ENCODE measurements at places on chromosomes 6 and 20.
A peak's percentile ranks its signal among the peaks of the same experiment; 100 is the strongest.

DNA sequence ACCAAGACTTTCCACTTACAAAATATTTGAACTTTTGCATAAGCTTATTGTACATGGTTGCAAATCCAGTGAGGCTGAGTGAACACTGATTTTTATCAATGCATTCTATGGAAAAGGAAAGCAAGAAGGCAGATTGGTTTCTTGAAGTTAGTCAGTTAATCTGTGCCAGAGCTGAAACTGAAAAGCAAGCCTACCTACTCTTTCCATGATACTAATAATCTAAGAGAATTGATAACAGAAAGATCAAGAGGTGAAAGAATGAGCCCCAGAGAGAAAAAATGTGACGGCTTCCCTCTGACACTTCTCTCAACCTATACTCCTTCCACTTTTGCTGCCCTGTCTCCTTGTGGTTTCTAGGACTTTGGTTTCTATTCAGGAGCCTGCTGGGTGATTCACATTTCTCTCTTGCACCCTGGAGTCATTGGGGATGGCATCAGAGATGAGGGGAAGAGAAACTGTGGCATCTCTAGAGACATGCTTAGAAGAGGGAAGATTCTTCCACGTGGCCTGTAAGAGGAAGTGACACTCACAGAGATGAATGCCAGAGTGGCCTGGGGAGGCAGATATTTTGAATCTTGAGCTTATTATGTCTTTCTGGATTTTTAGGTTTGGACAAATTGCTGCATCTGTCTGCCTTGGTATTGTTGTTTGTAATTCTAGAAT is 158.6 kb upstream of the RIMS1 start:
- DNase-seq, result no peak

DNA sequence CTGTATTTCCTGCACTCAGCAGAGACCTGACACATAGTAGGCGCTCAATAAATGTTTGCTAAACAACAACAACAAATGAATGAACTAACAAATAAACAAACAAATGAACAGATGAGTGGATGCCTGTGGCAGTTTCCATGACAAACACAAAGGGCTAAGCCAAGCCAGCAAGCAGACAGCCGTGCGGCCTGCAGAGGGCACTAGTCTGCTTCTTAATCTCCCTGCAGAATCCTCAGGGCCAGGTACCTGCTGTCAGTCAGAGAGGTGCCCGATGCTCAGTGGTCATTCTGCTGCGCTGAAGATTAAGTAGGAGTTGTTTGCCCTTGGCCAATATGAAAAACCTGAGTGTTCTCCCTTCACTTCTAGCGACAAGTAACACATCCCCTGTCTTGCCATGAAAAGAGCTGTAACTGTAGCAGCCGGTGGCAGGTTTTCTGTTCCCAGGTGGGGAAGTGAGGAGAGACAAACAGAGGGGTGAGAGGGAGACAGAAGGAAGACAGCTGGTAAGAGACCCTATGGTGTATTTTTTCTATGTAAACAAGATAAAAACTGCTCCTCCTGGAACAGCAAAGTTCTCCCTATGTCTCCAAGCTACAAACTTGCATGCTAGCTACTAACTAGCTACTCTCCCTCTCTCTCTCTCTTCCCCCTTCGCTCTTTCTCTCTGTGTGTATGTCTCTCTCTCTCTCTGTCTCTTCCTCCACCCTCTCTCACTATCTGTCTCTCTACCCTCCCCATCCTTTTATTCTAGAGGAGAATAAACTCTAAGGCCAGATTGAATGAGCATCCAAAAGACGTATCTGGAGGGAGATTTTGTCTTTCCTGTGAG is at the start of gene MC3R:
TSS of gene MC3R (plus strand) at position 779 of the 829 bp plus-strand sequence. CDS start 112 bp downstream, outside the sequence.
- DNase-seq, result peak; percentile 2

GRCh38 chr6:33856655-33857054 is 52.9 kb upstream of the MLN start:
- peak; percentile 27 for DNase-seq

GRCh38 chr20:44028868-44029847 is 114.5 kb downstream of the TOX2 start:
- no peak for DNase-seq

GRCh38 chr20:38383147-38383546 is 36.9 kb downstream of the LBP start:
- no peak for DNase-seq

GRCh38 chr20:1685304-1686052 is 27.9 kb upstream of the SIRPG start:
- no peak for DNase-seq

- DNase-seq, result no peak
These were observed 200.3 kb downstream of the ANKRD60 start for GRCh38 chr20:58028123-58028522.
